Spinal cord (tissue), 10 donors: ENCODE measurements at places on chromosomes 12 and 14. TPM values are rescaled to one million over a fixed set of nuclear protein-coding genes. Genes with fewer than 3 reads are reported as not detected.

The KRT79 gene
- total RNA-seq, result 0.10 TPM

DNA sequence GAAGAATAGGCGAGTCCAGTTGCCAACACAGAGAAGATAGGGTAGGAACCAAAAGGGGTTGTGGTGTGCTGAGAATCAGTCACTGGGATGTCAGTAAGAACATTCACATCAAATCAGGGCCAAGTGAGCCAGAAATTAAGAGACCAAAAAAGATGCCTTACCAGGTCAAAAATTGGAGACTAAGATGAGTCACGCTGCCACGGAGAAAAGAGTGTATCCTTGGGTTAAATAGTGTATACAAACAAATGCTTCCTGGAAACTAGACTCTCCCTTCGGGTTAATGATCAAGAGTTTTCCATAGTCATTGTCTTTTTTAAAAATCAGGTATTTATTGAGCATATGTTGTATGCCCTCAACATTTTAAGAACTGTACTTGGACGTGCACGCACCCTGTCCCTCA, 45.2 kb upstream of the BAZ1A start:
- DNase-seq, result no peak

The AICDA gene
- total RNA-seq, result 0.10 TPM

DNA sequence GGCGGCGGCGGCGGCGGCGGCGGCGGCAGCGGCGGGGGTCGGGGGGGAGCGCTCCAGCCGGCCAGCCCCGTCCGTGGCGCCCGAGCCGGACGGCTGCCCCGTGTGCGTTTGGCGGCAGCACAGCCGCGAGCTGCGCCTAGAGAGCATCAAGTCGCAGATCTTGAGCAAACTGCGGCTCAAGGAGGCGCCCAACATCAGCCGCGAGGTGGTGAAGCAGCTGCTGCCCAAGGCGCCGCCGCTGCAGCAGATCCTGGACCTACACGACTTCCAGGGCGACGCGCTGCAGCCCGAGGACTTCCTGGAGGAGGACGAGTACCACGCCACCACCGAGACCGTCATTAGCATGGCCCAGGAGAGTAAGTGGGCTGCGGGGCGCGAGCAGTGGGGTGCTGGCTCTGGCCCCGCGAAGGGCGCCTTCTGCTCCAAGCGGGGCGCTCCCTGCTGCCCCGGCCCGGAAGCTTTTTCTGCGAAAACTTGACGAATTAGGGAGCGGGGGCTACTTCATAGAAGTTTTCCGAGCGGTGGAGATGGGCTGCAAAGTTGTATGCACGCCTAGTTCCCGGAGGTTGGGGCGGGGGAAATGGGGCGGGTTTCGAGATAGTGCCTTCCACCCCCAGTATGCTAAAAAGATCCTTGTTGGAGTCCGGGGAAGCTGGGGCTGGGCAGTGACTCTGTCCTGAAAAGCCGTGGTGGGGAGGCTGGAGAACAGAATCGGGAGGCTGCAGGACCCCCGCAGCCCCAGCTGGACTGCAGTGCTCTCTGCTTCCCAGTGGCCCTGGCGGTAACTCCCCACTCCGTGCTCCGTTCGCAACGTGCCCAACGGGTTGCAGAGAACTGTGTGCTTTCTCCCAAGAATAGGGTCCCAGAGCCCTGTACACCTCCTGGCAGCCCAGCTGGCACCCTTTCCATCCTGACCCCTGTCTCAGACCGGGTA, 751 bp downstream of the GDF11 start:
- peak; percentile 82 for DNase-seq

The INSM2 gene
- 0.17 TPM for total RNA-seq

The BRMS1L gene
- total RNA-seq, result 9.8 TPM

- peak; percentile 86 for DNase-seq
Observed at GRCh38 chr14:44657696-44658388, 150.8 kb upstream of the FSCB start.

The EMP1 gene
- 59.5 TPM for total RNA-seq

DNA sequence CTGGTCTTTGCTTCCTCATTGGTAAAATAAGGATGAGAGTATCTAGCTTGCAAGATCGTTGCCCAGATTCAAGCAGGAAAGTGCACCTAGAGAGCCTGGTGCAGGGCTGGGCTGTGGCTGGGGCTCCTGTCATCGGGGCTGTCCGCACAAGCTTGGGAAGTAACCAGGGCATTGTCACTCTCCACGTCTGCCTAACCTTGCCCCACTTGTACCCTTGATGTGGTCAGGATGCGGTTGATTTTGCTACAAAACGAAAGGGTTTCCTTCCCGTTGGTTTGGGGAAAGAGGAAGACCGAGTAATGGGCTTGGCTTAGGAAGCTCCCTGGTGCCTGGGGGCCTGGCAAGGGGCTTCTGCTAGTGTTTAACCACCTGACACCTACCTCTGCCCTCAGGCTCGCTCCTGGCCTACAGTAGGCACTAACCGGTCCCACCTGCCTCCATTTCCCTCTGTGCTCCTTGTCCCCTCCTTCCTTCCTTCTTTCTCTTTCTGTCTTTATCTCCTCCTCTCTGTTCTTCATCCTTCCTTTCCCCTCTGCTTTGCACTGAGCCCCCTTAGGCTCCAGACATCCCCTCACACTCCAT, 21.8 kb downstream of the MVK start:
- no peak for DNase-seq

DNA sequence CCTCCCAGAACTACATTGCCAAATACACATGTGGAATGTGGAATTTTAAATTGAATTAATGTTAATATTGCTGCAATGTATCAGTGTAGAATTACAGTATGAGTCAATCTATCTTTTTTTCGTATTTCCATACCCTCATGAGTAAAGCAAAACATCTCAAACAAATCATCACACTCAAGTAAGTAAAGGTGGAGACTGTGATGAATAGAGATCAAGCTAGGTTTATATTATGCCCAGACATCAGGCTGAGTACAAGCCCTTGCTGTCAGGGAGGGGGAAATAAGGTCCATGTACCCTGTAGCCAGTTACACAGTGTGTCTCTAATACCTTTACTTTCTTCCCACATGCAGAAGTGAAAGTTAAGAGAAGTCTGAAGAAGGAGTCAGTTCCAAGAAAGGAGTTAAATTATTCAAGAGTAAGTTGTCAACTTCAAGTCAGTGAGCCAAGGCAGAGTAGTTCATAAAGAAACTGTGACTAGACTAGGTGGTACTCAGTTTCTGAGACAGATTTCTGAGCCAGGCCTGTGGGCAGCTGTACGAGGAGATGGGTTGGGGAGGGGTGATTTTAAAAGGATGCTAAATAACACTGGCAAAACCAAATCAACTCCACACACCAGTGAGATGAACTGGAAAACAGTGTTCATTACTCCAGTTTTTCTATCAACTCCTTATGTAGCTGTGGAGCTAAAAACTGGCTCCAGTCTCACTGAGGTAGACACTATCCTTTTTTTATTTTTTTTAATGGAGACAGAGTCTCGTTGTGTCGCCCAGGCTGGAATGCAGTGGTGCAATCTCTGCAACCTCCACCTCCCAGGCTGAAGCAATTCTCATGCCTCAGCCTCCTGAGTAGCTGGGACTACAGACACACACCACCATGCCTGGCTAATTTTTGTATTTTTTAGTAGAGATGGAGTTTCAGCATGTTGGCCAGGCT, 23.8 kb upstream of the STK38L start:
- no peak for DNase-seq

DNA sequence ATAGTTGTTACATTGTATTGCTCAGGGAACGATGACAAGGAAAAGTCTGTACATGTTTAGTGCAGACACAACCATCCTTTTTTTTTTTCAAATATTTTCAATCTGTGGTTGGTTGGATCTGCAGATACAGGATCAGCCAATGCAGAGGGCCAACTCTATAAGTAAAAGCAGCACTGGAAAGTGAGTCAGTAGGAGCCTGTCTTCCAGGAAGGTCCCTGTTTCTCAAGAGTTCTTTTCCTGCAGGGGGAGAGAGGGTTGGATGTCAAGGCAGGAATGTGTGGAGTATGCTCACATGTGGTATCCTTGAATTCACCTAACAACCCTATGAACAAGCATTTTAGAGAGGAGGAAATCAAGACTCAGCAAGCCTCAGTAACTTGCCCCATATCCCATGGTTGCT, 409.1 kb downstream of the NPAS3 start:
- DNase-seq, result no peak

DNA sequence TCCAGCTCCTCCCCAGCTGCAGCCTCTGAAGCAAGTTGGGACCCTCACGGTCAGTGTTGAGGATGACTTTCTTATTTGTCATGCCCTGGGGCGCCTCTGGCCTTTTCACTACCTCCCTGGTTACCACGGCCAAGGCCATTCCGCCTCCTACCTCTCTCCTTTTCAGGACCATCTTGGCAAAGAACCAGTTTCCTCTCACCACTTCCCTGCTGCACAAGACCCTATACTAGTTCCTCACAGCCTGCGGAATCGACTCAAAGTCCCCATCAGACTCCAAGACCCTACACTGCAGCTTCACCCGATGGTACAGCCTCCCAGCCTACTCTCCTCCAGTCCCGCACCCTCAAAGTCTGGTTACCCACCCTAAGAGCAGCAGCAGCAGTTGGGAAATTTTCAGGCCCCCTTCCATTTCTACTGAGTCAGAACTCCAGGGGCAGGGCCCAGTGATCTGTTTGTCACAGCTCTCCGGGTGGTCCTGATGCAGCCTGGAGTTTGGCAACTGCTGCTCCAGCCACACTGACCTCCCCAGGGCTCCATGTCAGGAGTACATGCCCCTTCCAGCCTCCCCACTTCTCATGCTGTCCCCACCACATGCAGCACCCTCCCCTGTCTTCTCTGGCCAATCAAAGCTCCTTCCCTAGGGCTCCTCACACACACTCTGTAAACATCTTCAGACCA, 5.4 kb downstream of the VWF start:
- no peak for DNase-seq

The JKAMP gene
- 121 TPM for total RNA-seq

GRCh38 chr14:20035938-20036337, at the start of gene OR4K13:
OR4K13 (minus strand) TSS chr14:20036038; CDS start chr14:20034758, 1,280 bp downstream.
- DNase-seq, result no peak

GRCh38 chr14:78997811-78998210, 827.6 kb downstream of the NRXN3 start:
- DNase-seq, result peak; percentile 66

GRCh38 chr14:54457609-54457996, 16.4 kb upstream of the CNIH1 start:
- DNase-seq, result no peak

DNA sequence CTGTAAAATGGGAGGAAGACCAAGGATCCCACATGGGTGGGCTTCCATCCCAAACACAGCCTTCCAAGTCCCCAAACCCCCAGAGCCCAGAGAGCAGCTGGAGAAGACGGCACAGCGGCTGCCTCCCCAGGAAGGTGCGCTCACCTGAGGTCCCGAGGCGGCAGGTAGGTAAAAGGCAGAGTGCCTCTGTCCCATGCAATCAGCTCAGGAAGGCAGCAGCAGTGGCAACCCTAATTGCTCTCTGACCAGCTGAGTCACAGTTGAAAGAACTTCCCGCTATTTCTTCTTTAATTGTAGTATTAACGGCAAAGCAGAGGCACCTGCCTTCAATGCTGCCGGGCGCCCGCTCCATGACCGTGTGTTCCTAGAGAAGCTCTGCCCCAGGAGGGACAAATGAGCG, 91.1 kb upstream of the BCL11B start:
- DNase-seq, result no peak

GRCh38 chr14:25150401-25150800, 100.5 kb upstream of the STXBP6 start:
- no peak for DNase-seq

DNA sequence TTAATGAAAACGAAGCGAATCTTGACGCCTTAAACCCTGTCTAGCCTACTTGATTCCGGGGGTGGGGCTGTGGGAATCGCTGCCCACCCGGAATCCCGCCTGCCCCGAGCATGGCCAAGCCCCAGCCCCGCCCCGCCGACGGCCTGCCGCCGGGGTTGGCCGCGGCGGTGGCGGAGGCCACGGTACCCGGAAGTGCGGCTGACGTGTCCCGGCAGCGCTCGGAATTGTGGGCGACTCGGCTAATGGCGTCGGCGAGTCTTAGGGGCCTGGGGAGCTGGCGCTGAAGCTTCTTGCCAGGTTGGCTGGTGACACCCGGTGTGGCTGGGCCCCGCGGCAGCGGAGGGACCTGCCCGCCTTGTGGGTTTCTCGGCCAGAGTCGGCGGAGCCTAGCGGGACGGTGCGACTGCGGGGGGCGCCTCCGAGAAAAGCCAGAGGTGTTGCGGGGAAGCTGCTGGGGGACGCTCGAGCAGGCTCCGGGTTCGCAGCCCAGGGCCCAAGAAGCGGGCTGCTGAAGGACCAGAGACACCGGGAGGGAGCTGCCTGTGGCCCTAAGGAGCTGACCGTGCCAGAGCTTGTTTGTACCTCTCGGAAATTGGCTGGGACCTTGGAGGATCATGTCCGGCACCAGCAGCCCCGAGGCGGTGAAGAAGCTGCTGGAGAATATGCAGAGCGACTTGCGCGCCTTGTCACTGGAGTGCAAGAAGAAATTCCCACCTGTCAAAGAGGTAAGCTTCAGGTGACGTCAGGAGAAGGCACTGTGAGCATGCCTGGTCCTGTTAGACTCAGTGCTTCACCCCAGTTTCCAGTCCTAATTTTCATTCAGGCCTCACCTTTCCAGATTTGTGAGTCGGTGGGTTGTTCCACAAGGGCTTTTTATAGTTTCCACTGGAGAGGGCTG, at the start of gene MON2:
MON2 (plus strand) TSS at position 233 of the 898 bp plus-strand sequence; CDS start at position 615, 382 bp downstream.
- DNase-seq, result peak; percentile 96

DNA sequence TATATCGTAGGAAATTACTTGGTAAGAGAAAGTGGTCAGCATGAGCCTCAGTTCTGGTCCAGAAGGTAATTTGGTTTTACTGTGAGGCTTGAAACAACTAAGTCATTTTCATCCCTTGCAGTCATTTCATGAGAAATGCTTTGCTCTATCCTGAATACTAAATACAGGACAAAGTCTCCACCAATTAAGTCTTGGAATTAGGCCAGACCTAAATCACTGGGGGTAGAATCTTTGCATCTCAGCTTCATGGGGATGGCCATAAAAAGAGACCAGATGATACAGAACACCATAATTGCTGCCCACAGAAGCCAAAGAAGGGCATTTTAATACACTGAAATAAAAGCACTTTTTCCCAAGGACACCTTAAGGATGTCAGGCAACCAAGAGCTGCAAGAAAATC, 277.9 kb upstream of the DCN start:
- DNase-seq, result peak; percentile 31

- DNase-seq, result no peak
Observed at GRCh38 chr14:55645845-55646832, 66.1 kb downstream of the KTN1 start.

DNA sequence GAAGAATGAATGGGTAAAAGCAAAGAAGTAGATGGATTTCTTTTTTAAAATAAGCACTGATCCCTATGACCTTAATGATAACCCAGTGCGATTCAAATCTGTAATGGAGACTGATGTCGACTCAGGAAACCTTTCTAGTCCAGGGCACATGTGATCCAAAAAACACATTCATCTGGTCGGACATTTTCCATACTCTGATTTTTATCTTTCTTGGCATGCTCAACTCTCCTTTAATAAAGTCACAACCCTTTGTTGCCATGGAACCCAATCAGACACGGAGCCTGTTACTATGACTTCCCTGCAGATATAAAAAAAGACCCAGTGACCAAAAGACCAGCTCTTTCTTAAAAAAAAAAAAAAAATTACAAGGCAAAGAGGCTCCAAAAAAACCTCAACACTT, 27.9 kb downstream of the TMCC3 start:
- no peak for DNase-seq

- no peak for DNase-seq
Observed at GRCh38 chr14:98542316-98542715, 729.7 kb downstream of the BCL11B start.
